ENCODE measurements at places on chromosomes 1 and 21. TPM values are rescaled to one million over a fixed set of nuclear protein-coding genes. Genes with fewer than 3 reads are reported as not detected.

HSF2BP gene
- polyA plus RNA-seq: 0.35 TPM

FAM72A gene
- 1.5 TPM for polyA plus RNA-seq

FAAH gene
- 12.0 TPM for polyA plus RNA-seq

CD1C gene
- 0.27 TPM for polyA plus RNA-seq

GPBP1L1 gene
- 34.5 TPM for polyA plus RNA-seq

FCER1A gene
- polyA plus RNA-seq: 1.0 TPM

SLC9A1 gene
- 16.3 TPM for polyA plus RNA-seq

FCAMR gene
- not detected for polyA plus RNA-seq

CFAP45 gene
- polyA plus RNA-seq: 0.40 TPM

RCSD1 gene
- polyA plus RNA-seq: 8.8 TPM

PPM1J gene
- 1.7 TPM for polyA plus RNA-seq

SCAF4 gene
- polyA plus RNA-seq: 12.6 TPM

CFH gene
- polyA plus RNA-seq: 83.8 TPM

RHD gene
- polyA plus RNA-seq: not detected

VSIG8 gene
- polyA plus RNA-seq: 0.80 TPM

DNASE2B gene
- 1.2 TPM for polyA plus RNA-seq

NR5A2 gene
- 0.40 TPM for polyA plus RNA-seq

OR2L3 gene
- polyA plus RNA-seq: not detected

HPCA gene
- polyA plus RNA-seq: 0.70 TPM

TMCO2 gene
- not detected for polyA plus RNA-seq

GLIS1 gene
- polyA plus RNA-seq: not detected

S100A7 gene
- polyA plus RNA-seq: not detected

SLC25A34 gene
- polyA plus RNA-seq: 4.7 TPM

FMOD gene
- polyA plus RNA-seq: 17.2 TPM

Data from adrenal gland (tissue), 19 donors.